ENCODE measurements at places on chromosomes 13 and 19.

DNA sequence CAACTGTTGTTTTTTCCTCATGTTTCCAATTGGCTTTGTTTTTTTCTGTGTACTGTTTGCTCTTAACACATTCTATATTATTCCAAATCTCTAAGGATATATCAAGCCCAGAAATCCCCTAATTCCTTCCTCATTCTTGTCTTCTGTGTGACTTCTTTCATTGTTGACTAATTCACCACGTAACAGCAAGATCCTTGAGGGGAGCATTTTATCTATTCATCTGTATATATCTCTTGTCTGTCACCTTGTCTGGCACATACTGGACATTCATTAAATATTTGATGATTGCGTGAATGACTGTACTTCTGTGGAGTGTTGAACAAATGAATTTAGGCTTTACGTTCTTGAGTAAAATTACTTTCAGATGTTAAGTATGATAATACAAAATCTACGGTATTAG is 44.8 kb upstream of the OLFM4 start:
- no peak for DNase-seq

GRCh38 chr13:29005763-29006120 is 185.6 kb downstream of the MTUS2 start:
- DNase-seq = no peak

GRCh38 chr13:35888981-35889380 is 242.2 kb downstream of the DCLK1 start:
- no peak for DNase-seq

DNA sequence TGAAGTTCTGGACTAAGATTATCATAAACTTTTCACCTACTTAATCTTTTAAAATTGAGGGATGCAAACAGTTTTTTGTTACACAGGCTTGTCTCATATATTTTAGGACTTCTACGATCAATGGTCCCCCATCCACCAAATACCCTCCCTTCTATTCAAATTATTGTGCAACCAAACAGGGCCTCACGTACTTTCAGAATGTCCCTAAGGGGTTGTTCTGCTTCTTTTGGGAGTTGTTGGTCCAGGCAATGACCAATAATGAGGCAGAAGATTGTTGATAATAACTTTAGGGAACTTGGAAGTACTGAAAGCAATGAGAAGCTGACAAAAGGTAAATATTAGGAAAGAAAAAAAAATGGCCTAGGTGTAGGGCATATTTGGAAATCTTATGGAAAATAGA is 2.9 kb downstream of the DNAJC15 start:
- no peak for DNase-seq

DNA sequence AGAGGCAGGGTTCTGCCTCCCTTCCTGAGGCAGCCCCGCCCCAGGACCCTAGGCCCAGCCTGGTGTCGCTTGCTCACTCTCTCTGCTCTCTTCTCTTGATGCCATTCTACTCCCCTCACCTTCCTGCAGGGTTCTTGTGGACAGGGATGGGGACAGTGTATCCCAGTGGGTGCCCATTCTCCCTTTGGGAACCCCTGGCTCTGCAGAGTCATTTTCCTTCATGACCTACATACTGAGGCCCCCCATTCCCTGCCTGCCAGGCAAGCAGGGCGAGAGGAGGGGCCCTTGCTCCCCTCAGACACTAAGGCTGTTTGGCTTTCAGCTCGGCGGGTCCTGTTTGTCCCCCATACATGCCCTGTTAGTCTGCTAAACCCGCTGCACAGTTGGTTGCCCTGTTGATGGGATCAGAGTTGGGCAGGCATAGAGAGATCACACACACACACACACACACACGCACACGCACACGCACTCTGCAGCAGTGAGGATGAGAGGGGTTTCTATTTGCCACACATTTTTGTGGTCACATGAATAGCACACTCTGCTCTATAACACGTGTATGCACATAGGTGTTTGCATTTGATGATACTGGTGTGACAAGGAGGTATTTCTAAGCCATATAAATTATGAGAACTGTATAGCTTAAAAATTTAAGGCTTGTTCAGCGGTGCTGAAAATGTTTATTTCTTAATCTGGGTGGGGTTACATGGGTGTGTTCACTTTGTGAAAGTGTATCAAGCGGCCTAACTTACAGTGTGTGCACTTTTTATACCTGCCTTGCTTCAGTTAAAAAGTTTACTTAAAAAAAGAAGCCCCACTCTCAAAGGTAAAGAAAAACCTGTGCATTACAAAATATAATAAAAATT is 20.3 kb downstream of the NFIX start:
- peak; percentile 12 for DNase-seq

- no peak for DNase-seq
These were observed 3.9 kb downstream of the AP1M2 start for GRCh38 chr19:10583036-10583776.

DNA sequence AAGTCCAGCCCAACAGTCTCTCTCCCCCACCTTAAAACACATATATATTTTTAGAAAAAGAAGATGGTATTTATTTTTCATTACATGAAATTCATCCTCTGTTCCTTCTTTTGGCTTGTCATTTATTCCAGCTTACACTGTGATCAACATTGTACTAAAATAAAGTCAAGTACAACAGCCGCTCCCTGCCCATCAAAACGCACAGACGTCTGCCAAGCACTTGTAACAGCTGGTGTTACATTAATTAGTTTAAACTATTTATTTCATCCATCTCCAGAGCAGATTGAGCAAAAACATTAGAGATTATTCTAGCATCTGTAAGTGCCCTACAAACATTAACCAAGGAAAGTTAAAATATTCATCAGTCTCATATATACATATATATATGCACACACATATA is 350.5 kb downstream of the DACH1 start:
- no peak for DNase-seq

GRCh38 chr13:69579351-69579750 is 528.3 kb upstream of the ATXN8OS start:
- DNase-seq = no peak

DNA sequence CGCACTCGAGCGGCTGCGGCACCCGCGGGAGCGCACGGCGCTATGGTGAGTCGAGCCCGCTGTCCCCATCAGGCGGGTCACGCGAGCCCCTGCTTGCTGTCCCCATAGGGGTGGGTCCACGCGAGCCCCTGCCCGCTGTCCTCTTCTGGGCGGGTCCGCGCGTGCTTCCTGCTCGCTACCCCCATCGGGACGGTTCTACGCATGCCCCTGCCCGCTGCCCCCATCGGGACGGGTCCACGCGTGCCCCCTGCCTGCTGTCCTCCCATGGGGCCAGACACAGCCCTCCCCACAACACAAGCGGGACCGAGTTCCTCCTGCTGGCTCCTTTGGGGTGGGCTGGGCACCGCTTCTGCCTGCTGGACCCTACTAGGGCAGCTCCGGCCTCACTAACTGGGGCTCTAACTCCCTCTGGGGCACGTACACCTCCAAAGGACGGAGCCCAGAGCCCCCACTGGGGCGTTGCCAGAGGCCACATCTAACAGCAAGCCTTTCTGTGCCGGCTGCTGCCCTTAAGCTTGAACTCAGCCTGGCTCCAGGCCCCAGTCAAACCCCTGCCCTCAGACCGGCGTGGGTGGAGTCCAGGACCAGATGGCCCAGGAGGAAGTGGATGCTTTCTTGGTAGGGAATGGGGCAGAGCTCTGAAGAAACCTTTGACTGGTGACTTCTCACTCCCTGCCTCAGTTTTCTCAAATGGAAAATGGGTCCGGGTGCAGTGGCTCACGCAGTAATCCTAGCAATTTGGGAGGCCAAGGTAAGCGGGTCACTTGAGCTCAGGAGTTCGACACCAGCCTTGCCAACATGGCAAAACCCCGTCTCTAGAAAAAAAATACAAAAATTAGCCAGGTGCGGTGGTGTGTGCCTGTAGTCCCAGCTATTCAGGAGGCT is 722 bp downstream of the COLGALT1 start:
- no peak for DNase-seq

DNA sequence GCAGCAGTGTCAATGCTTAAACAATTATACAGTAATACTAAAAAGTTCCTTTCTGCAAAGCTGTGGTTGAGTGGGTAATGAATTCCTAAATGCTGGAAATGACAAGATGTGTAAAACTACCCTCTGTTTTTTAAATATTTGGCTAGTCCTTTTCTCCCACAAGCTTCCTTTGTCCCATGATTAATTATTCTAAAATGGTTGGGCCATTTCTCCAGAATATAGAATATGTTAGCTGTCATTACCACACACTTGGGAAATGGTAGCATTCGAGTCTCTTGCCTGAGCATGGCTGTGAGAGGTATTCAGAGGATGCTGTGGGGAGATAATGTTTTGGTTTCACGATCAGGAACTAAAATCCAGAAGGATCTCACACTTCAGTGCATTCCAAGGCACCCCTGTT is 1185.8 kb downstream of the UQCRFS1 start:
- no peak for DNase-seq

DNA sequence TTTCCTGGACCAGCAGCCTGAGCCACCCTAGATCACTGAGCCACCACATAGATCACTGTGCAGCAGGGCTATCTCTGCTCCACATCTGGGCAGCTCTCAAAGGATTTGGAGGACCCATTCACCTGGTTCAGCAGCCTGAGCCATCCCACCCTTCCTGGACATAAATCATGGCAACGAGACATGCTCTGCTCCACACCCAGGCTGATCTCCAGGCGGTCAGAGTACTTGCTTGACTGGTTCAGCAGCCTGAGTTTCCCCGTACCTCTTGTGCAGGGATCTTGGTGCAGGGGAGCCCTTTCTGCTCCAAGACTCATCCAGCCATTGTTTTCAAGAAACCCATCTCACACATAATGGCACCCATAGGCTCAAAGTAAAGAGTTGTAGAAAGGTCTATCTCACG is 195.3 kb downstream of the LIG4 start:
- DNase-seq = no peak

DNA sequence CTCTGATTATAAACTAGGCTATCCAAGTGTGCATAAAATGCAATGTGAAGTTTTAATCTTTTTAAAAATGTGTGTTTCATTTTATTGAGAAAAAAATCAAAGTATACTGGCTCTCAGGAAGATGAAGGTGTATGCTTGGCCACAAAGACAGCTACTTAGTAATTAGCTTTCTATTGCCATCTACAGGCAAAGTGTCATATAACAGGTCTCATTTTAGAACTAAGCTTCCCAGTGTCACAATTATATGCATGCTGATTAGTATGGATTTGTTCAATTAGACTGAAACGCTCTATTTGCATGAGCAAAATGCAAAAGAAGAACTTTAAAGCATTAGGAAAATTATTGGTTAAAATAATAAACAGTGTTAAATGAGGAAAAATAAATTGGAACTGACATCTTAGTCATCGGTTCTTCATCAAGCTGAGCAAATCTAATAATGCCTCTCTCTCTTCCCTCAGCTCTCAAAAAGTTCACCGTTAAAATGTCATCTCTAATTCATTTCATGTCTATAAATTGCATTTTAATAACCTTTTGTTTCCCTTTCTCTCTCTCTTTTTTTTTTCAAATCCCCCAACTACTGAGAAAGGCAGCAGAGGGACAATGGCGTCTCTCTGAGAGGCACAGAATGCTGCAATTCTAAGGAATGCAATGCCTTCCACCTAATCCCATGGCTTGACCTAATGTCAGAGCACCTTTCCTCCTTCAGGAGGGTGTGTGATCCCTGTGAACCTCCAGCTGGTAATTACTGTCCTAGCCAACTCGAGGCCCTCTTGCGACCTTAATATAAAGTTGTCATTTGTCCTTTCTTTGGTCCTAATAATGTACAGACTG is 313.1 kb upstream of the MAB21L1 start:
- DNase-seq = peak; percentile 21

DNA sequence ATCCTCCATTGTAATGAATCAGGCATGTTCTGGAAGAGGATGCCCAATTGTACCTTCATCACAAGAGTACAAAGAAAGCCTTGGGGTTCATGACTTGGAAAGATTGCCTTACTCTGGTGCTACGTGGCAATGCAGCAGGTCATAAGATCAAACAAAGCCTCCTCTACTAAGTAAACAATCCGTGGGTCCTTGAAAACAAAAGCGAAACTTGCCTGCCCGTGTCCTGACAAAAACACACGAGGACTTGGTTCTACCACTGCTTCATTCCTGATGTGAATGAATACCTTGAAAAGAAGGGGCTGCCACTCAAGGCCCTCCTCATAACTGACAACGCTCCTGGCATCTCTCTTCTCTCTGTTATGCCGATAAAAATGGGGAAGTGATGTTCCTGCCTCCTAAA is 18.9 kb downstream of the ZNF563 start:
- no peak for DNase-seq

- no peak for DNase-seq
These were observed 429.8 kb upstream of the ARGLU1 start for GRCh38 chr13:106997696-106998095.

DNA sequence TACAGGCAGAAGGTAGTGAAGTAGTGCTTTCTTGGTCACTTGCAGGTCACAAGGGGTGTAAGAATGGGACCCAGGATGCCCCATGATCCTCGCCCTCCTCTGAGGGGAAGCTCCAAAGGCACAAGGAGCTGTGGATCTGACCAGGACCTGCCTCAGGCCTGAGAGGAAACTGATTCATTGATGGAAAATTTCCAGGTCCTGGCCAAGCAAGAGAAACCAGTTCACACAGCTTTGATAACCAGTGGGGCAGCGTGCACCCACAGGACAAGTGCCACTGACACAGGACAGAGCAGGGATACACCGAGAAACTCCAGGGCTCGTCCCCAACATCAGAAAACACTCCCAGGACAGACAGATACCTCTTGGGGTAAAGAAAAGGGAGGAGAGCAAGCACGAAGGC is 177.1 kb downstream of the RBM26 start:
- DNase-seq = no peak

GRCh38 chr19:10624585-10624984 is 768 bp upstream of the SLC44A2 start:
- DNase-seq = no peak

GRCh38 chr19:57302020-57302465 is 18.2 kb upstream of the ZNF543 start:
- no peak for DNase-seq

GRCh38 chr13:95188128-95188527 is 113.1 kb downstream of the ABCC4 start:
- DNase-seq = no peak

GRCh38 chr19:32824191-32824751 is 45.3 kb downstream of the SLC7A9 start:
- no peak for DNase-seq

- no peak for DNase-seq
These were observed 105.3 kb upstream of the KLF5 start for GRCh38 chr13:72953391-72953965.

DNA sequence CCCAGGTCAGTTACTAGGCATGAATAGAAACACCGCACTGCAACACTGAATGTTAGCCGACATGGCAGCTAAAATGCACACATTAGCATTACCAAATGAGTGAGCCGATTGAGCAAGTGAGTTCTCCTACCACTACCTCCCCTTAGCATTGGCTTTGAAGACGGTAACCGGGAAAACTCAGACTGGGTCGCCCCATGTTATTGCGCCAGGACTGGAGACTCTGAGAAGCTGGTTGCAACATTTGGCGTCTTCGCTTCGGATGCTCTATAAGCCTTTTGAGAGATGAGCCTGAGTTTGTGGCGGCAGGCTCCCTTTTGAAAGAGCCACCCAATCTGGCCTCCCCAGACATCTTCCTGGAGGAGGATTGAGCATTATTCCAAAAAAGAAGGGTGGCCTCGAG is 68.5 kb upstream of the POMP start:
- no peak for DNase-seq

DNA sequence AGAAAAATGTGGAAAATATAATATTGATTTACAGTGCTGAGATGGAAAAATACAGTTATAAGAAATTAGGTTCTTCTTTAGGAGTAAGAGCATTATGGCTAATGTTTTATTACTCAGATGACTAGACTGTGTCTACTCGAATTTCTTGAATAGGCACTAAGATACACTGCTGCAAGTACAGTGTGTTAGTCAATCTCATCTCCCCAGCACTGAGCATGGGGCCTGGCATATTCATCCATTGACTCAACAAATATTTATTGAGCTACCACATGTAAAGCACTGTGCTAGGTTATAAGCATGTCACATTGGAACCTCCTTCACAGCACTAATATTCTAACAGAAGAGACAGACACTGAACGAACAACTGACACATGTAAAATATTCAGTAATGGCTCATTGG is 242.5 kb upstream of the GPC6 start:
- no peak for DNase-seq
